ENCODE measurements at places on chromosomes 6 and 20.

GRCh38 chr20:11378252-11378651 is 539.4 kb upstream of the BTBD3 start:
- no peak for DNase-seq

DNA sequence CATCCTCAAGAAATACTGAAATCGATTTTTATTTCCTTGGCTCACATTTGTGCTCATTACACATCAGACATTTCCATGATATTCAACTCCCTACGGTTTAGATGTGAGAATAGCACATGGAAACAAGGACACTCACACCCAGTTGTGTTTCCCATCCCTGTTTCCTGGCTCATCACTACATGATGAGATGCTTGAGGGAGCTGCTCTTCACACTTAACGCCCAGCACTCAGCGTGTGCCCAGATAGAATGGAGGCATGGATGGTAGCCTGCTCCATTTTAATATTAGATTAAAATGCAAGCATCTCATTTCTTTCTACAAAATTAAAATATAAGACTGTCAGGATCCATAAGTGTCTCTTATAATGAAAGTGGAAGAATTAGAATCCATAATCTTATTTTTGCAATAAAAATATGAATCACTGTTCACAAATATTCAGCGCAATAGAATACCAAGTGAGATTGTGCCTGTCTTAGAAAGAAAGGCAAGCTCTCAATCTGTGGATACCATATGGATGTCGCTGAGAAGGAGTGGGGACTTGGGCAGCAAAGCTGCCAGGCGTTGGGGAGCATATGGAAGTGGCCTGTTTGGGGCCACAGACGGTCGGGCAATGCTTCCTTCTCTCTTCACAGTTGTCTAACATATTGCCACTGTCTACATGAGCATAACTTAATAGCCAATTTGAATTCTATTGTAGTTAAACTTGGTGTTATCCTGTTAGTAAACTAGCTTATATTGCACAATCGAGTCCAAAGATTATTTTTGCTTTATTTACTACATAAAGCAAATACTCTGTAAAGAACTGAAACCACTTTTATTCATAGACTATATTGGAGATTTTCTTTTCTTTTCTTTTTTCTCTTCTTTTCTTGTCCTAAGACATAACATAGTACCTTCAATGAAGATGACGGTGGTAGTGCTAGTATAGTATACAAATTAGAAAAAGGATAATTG is 206.8 kb upstream of the QKI start:
- no peak for DNase-seq

DNA sequence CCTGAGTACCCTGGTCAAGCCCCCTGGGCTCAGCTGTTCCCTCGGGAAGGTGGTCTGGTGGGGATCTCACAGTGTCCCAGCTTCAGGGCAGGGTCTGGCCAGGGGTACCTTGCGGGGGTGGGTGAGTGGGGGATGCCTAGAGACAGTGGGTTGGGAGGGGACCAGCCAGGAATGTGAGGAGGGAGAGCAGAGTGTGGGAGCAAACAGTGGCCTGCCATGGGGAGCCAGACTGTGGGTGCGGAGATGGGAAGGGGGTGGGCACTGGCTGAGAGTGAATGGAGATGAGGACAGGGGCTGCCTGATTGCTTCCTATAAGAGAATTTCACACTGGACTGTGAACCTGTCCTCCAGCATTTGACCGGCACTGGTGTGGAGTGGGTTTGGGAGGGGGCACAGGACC is 95.1 kb downstream of the VEGFA start:
- DNase-seq, result no peak

GRCh38 chr20:38892091-38892981 is 33.9 kb upstream of the FAM83D start:
- no peak for DNase-seq

DNA sequence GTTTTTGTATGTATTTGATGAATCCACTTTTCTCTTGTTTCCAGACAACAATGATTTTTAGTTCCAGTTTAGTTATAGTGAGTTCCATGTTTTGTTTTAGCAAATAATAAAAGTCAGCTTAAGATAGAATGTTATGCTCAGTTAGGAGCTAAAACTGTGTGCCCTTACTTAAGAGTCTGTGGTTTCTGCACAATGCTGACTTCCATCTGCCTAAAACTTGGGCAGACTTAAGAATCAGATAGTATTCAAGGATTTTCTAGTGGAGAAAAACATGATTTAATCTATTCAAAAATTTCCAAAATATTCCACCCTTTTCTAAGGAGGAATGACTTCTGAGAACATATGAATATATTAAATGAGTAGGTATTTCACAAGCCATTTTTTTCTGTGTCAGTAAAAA is 32.8 kb downstream of the LAMA4 start:
- no peak for DNase-seq

- peak; percentile 40 for DNase-seq
These were observed 85.6 kb downstream of the MRPL14 start for GRCh38 chr6:44041461-44042260.

DNA sequence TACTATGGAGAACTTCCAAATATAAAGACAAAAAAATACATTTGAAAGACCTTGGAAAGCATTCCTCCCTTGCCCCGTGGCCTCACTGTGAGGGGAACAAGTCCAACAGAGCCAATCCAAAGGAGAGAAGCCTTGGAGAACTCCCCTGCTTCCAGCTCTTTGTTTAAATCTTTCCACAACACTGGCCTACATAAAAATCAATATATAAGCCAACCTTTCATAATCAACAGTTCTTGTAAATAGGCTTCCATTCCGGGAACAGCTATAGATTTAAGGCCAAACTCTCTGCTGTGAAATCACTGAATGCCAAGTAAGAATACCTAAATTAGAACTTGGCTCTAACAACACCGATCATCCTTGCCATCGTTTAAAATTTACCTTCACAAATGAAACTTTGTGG is 242.1 kb downstream of the HACE1 start:
- DNase-seq, result no peak

DNA sequence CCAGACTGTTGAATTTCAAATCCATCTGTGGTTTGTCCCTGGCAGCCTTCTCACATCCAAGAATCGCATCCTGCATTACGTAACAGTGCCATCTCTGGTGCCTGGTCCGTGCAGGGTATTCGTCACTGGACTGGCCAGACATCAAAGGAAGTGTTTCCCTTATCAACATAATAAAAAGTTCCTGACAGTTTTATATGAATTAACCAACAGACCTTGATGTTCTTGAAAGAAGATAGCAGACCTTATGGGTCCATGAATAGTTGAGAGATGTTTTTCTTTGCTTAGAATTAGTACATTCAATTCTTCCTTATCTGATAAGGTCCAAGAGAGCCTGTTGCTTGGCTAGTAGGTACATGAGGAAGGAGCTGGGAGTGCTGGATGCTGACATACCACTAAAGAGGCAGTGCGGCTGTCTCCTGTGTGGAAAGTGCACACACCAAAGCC is 77.6 kb downstream of the PHACTR2 start:
- no peak for DNase-seq

DNA sequence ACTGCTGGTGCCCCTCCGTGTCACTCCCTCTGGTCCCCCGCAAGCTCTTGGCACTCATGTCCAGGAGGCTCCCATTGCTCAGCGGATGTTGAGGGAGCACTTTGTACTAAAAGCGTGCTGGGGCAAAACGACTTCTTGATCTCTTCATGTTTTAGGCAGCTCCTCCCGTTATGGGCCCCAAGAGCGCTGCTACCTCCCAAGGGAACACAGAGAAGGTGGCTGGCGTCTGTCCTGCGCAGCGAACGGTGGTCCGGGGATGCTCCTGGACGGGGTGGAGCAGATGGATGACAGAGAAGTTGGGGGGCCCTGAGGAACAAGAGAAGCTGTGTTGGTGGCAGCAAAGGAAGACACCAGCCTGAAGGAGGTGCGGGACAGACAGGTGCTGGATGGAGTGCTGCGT is 99.8 kb downstream of the TMEM242 start:
- DNase-seq, result no peak

DNA sequence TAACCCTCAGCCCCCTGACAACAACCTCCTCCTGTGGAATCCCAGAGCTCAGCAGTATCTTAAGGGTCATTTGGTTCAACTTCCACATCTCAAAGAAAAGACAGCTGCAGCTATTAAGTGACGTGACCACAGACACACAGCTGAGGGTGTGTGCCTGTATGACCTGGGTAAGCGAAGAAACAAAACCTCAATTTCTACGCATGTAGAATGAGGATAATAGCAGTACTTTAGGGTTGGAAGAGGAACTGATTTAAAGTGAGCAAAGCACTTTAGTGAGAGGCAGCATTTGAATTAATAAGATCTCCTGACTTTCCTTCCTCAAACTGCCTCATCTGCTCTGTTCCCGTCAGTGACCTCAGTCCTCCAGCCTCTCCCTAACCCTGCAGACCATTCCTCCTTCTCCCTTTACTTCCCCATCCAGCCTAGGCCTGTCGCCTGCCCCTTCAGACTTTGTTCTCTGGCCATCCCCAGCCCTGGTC is 6.8 kb upstream of the ARMC2 start:
- DNase-seq, result no peak

- DNase-seq, result no peak
These were observed 48.7 kb downstream of the BCAS4 start for GRCh38 chr20:50843331-50844276.

DNA sequence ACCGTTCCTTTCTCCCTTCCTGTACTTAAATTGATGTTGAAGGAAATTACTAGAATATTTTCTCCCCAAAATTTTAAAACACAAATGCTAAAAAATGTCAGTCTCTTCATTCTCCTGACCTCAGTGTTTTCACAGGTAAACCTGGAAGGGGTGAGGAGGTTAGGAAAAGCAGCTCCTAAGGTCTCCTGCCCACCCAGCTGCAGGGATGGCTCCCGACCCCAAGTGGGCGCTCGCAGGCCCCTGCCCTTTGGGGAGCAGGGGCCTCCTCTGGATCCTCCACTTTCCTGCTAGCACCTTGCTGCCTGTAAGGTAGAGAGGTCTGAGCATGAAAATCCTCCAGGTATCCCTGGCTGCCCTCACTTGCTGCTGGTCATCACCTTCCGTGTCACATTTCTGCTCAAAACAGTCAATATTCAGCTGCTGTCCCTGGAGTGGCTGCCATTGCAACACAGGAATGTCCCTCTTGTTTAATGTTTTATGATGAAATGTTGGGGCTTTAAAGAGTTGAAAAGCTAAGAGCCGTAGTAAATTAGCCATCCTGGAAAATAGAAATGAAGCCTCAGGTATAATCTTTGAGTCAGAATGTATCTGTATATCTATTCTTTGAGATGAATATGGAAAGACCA is 10.9 kb upstream of the HSP90AB1 start:
- DNase-seq, result no peak

GRCh38 chr20:57409672-57410397 is 18.6 kb downstream of the RBM38 start:
- DNase-seq, result peak; percentile 82

DNA sequence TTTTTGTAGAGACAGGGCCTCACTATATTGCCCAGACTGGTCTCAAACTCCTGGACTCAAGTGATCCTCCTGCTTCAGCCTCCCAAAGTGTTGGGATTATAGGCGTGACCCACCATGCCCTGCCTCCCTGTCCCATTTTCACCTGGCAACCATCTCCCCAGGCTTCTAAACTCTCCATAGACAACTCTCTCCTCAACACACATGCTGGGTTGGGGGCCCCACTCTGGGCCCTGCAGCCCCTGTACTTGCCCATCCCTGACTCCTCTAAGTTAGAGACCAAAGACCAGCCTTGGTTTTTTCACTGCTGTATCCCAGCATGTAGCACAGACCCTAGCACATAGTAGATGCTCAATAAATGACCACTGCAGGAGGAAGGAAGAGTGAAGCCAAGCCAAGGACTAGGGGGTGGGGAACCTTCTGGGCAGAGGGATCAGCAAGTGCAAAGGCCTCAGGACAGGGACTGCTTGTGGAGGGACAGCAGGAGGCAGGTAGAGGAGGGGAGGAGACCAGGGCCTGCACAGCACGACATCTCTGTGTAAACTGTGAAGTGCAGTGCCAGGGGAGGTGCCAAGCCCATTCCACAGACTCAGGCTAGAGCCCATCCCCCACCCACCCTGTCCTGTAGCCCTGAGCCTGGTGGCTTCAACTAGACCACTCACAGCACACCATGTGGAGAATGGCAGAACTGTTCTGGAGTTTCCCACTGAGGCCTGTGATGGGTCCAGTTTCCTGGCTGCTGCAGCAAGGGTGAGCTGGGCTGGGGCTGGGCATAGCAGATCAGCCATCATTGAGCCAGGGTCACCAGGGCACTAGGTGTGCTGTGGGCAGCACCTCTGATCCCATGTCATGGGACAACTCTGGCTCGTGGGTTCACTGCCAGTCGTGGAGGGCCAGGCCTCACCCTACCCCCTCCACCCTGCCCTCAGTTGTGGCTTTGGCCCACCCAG is 3.4 kb upstream of the SRC start:
- peak; percentile 37 for DNase-seq

DNA sequence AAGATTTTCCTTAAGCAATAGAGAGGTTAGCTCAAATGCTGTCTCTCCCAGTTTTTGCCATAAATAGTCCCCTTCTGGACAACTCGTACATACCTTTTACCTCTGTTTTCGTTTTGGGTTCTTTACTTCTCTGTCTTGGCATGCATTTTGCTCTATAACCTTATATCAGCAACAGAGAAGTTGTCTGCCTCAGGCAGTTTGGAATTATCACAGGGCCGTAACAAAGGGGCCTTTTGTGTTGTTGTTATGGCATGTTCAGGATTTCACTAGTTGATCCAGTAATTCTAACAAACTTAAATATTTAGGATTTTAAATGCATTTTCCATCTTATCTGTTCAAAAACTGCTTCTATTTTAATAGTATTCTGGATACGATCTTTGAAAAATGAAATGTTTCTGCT is 259.8 kb downstream of the CD109 start:
- no peak for DNase-seq

DNA sequence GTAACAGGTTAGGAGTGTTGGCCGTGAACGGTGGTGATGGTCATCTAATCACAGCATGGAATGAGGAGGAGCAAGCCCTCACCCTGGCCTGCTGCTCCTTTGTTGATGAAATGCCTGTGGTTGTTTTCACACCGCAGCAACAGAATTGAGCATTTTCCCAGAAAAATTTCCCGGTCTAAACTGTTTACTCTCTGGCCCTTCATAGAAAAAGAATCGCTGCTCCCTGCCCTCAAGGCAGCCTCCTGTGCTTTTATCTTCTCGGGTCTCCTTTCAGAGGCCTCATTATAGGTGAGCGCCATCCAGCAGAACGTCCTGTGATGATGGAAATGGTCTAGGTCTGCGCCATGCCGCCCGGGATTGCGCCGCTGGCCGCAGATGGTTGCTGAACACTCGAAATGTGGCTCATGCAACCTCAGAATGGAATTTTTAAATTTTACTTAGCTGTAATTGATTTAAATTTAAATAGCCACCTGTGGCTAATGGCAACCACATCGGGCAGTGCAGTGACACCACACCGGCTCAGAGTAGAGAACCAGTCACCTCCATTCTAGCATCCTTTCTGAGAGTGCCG is 30.2 kb downstream of the PHACTR3 start:
- no peak for DNase-seq

- DNase-seq, result no peak
These were observed 130.0 kb downstream of the FOXC1 start for GRCh38 chr6:1739680-1740079.

- DNase-seq, result no peak
These were observed 311.0 kb downstream of the CENPW start for GRCh38 chr6:126650931-126651330.

DNA sequence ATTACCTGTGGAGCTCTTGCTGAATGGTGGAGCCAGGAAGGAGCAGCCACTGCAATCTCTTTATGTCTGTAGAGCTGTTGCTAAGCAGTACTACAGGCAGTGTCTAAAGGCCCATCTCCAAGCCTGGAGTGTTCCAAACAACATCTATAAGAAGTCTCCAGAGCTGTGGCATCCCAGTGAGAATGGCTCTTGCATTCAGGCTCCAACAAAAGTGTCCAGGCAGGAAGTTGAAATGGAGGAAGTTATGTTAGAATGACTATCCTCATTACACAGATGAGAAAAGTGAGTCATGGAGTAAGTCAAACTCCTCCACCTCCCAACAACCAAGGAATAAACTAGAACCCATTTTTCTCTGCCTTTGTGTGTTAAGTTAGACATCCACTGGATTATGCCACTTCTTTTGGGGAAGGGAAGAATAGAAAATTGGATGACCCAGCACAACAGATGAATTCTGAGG is 288.5 kb upstream of the STXBP5 start:
- DNase-seq, result no peak
